Left lung (tissue), 14 donors: ENCODE measurements at places on chromosomes 11 and 22. TPM values are rescaled to one million over a fixed set of nuclear protein-coding genes. Genes with fewer than 3 reads are reported as not detected.

DNA sequence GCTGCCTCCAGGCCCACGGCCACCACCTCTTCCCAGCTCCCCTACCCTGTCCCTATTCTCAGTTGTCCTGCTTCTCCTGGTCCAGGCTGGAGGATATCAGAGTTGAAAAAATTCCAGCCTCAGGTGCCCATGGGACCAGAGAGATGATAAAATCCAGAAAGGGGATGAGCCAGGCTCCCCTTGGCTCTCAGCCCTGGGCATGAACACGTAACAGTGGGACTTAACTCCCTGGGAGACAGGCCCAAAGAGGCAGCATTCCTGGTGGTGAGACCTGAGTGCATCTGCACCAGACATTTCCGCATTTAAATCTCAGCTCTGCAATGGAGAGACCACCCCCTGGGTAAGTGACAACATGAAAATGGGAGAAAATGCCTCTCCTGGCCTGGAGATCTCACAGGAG lies 10.4 kb upstream of the SLC39A13 start:
- no peak for DNase-seq

The ADAMTS15 gene
- total RNA-seq = 13.5 TPM

DNA sequence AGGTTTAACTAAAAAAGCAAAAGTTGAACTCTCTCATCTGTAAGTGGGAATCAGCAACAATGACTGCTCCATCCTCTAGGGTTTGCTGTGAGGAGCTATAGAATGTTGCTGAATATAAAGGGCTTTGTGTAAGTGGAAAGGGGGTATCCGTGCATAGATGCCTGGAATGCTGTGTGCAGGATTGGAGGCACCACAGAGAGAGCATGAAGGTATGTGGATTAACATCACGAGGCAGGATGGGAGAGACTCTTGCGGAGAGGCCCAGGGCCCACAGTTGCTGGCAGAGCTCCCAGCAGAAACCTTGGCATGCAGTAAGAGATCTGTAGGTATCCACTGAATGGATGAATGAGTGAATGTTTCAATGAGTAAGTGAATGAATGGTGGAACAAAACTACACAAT lies 298.7 kb upstream of the DDI1 start:
- DNase-seq = no peak

DNA sequence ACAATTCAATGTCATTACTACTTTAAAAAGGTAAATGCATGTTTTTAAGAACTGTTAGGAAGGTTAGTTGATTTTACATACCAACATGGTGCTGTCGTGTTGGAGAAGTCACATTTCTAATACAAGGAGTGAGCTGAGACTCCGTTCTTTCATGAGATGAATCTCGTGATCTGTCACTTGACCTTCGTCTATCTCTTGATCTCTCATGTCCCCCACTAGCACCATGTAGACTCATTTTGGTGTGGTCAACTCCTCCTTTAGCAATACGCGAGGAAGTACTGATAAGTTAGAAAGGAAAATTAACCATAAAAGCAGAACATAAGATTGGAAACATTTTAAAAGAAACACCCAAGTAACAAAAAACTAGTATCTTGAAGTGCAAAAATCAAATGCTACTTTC lies 41.5 kb downstream of the BTBD10 start:
- DNase-seq = no peak

DNA sequence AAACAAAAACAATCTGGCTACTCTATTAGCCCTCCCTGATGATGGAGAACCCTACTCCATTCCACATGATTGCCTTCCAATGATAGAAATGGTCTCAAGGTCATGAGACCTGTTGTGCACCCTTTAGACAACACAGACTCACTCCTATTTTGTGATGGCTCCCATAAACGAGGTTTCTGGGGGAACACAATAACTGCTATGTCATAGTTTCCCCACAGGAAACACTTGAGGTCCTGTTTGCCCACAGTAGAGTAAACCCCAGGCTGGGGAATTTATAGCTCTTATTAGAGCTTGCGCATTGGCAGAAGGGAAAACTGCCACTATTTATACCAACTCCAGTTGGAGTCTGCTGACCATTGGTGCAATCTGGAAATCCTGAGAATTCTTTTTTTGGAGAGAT lies 28.7 kb downstream of the MIF start:
- no peak for DNase-seq

GRCh38 chr22:36894266-36894665 lies 19.2 kb upstream of the CSF2RB start:
- DNase-seq = no peak

DNA sequence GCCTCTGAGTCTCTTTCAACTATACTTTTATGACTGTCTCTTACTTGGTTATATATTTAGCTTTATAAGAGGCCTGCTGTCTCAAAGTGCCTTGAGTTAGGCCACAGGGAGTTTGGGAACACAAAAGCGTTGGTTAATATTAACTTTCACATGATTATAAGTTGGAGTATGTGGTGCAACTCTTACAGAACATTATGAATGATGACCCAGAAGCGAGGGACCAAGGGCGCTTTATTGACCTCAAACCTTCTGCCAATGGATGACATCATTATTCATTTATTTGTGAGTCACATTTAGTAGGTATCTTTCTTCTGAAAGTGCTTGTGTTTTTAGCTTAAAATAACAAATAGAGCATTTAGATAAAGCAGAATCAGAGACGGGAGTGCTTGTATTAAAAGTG lies 298.0 kb upstream of the ZC3H12C start:
- no peak for DNase-seq

The TRPT1 gene
- 28.9 TPM for total RNA-seq

The MMP12 gene
- total RNA-seq = 0.71 TPM

DNA sequence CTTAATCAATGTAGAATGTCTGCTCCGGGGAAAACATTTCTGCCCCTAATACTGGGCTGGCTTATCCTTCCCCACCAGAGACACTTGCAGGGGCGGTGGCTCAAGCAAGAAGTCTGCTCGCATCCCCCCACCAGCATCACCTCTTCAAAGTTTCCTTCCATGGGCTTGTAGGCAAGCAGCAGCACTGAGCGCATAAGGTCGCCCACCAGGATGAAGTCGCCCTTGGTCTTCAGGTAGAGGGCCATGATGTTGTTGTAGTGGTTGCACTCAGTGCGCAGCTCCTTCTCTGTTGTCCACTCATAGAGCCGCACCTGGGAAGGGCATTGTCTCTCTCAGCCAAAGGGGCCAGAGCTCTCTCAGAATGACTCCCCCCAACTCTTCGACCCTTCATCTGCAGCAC lies 8.6 kb upstream of the VWCE start:
- DNase-seq = no peak

- DNase-seq = no peak
These were observed 5.2 kb downstream of the MRGPRE start for GRCh38 chr11:3226846-3227567.

DNA sequence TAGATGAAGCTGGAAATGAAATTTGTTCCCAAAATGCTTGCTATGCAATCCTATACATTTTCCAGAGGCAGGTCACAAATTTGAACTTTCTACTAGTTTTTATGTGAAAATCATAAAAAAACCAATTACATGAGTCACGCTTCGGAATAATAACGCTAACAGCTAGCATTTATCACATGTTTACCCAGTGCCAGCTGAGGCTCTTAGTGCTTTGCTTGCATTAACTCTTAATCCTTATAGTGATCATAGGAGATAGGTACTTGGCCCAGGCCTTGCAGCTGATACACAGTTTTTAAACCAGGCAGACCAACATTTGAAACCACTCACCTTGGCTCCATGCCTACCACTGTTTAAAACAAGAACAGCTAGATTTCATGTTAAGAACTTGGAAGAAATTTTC lies 131.8 kb upstream of the RAG2 start:
- no peak for DNase-seq

The DRD4 gene
- 0.52 TPM for total RNA-seq

DNA sequence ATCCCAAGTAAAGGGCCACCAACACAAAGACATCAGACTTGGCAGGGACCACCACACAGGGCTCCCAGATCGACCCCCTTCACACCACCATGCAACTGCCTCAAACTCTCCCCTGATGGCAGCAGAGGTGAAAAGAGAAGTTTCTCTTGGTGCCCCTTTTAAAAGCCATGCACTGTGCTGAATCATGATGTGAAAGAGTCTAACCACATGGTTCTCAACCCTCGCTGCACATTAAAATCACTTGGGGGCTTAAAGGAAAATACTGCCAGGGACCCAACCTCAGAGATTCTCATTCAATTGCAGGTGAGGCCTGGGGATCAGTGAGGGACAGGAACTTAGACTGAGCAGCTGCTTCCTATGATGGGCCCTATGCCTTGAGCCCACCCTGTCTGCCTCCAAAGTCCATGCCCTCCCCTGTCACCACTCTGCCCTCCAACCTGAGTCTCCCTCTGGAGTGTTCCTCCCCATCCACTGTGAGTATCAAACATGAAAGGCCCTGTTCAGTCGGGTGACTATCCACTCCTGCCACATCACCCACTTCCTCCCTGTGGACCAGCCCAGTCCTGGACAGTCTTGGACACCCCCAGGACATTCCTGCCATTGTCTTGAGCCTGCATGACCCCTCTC lies 40.8 kb downstream of the PLEKHA7 start:
- DNase-seq = no peak

- no peak for DNase-seq
These were observed 27.0 kb downstream of the MFNG start for GRCh38 chr22:37459206-37459605.

The PIH1D2 gene
- 4.0 TPM for total RNA-seq
